GM12865 (cell line): ENCODE measurements at places on chromosomes 3 and 15.

DNA sequence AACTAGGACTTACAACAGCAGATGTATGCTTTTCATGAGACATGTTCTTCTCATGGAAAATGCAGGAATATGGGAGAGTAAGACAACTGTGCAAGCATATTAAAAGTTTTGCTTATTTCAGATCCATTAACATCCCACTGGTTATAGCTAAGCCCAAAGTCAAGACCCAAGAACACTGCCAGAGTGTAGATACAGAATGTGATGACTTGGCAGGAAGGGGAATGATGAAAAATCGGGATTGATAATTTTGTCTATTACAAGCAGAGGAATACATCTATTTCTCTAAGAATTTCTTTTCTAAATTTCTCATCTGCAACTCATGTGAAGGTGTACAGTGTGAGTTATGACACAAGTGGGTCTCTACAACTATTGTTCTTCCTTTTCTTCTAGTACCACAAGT is 76.4 kb downstream of the SPATA16 start:
- DNase-seq, result no peak

GRCh38 chr15:63860155-63860554 is 26.4 kb upstream of the HERC1 start:
- peak; percentile 53 for DNase-seq

DNA sequence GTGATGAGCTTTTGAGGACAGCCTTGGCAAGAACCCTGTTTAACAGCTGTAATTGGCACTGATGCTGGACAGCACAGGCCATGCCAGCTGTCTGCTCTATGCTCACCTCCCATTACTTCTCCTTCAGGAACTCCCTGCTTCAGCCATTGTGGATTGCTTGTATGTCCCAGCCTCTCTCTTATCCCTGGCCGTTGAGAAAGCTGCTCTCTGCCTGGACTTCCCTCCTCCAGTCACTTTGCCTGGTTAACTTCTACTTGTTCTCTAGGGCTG is 444.5 kb downstream of the EPHB1 start:
- DNase-seq, result no peak

- DNase-seq, result no peak
Observed at GRCh38 chr3:66370179-66370578, 130.6 kb downstream of the LRIG1 start.

- DNase-seq, result peak; percentile 63
Observed at GRCh38 chr3:43957553-43957952, 266.8 kb downstream of the ABHD5 start.

- DNase-seq, result peak; percentile 43
Observed at GRCh38 chr15:70099967-70100473, 2.3 kb upstream of the TLE3 start.

DNA sequence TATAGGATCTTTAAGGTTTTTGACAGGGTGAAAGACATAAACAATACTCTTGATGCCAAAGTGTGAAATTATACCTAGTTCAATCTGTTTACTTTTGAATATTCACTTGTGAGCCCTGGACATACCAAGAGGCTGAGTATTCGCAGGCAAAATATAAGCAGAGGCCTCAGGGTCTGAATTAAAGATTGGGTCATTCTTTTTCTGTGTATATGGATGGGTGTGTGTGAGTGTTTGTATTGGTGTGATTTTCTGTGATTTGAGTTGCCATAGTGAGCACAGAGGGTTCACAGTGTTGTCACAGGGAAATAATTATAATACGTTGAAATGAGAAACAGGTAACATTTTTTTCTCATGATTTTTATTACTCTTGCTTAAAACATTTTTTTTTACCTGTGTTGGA is 770.7 kb upstream of the ALCAM start:
- DNase-seq, result no peak

DNA sequence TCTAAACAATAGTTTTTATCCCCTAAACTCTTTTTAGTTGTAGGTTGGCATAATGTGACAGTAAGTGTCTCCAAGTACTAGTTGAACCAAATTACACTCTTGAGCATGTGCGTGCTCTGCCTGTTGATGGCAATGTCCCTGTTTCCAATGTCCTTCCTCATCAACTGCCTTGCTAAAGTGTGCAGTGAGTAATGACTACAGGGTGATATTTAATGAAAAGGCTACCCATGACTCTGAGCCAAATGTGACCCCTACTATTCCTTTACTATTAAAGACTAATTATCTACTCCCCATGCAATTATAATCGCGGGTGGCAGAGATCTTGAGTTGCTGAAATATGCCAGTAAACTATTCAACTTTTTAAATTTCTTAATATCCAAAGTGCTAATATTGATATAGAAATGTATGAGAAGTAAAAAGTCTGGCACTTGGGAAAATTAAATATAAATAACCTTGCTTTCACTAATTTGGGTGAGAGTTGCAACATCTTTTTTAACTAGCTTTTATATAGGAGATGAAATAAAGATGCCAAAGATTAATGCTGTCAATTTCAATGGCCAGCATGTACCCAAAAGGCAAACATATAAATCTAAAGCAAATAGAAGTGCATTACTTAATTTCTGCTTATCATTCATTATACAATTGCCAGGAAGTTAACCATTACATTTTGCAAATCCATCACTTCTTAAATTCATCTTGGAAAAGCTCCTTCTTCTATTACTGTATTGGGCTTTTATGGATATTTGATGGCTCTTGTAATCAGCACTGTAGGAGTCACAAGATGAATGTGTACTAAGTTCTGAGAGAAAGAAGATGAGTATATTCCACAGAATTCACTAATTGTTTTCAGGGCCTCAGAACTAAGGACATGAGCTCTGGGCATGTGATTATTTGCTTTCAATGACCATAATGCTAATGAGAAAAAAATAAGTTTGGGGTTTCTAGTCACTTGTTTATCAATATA is 518.2 kb upstream of the NAALADL2 start:
- DNase-seq, result no peak

DNA sequence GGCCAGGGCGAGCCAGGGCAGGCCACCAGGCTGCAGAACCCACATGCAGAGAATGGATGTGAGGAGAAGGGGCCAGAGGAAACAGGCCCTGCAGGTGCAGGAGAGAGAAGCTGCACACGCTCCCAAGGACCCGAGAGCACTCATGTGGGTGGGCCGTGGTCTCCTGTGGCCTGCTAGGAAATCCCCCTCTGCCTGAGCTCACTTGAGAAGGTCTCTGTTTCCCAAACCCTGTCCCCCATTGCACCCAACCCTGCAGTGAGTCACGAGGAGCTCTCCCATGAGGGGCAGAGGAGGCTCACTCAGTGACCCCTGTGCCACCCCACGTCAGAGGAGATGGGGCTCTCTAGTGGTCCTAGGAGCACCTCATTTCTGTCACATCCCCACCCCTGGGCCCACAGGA is 111.1 kb downstream of the KLF13 start:
- peak; percentile 86 for DNase-seq

- no peak for DNase-seq
Observed at GRCh38 chr3:14248849-14249523, 70.4 kb downstream of the LSM3 start.

DNA sequence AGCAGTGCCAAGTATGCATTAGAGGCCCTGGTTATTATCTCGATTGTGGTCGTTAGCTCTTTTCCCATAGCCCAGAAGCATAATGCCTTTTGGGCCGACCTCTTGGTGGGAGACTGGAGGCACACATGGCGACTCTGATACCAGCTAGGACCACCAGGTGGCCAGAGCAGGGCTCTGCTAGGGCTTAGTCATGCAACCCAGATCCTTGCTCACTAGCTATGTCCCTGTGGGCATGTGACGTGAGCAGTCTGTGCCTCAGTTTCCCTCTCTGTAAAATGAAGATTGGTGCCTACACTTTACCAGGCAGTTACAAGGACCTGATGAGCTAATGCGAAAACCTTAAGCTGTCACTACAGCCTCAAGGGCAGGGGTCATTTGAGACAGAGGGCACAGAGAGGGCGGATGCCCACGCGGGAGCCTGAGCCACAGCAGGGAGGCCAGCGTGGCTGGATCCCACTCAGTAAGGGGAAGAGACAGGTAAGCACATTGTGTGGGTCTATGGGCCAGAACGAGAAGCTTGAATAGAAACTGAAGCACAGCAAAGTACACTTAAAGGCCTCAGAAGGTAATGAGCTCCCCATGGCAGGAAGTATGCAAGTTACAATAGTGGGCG is 8.8 kb downstream of the KLF15 start:
- no peak for DNase-seq

DNA sequence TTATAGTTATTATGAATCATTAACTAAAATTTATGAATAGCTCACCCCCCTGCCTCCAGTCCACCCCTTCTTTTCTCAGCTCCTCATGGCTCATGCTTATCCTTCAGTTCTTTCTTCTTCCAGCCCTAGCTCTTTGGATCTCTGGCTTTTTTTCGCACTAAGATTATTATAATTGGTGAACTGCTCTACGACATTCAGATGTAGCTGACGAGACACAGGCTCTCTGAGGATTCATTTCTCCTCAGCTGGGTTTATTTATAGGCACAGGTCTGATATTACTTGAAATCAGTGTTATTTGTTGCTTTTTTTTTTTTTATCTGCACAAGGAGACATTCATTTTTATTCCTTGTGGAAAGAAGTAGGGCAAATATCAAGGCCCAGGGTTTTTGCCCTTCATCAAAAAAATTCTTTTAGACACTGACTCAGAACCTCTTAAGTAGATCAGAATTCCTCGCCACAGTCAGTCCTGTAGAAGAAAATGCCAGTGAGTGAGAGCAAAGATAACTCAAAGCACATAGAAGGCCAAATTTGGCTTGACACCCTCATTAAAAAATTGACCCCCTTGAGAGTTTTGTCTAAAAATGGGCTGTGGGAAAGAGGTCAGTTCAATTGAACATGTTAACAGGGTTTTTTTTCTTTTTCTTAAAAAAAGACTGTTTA is 106.6 kb downstream of the MYH15 start:
- DNase-seq, result no peak

GRCh38 chr3:194929578-194929960 is 243.9 kb downstream of the FAM43A start:
- DNase-seq, result no peak

DNA sequence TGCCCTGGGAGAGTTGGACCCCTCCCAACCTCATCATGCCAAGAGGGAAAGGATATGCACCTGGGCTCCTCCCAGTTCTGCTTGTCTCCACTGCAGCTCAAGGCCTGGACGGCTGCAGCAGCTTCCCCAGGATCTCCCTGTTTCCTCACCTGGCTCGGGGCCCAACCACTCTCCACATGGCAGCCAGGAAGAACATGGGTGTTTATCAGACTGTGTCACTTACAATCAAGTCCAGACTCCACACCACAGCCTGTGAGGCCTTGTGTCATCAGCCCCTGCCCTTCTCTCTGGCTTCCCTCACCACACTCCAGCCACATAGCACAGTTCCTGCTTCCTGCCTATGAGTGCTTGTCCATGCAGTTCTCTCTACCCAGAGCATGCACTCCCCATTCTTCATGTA is 534.4 kb downstream of the EPHB1 start:
- DNase-seq, result no peak

DNA sequence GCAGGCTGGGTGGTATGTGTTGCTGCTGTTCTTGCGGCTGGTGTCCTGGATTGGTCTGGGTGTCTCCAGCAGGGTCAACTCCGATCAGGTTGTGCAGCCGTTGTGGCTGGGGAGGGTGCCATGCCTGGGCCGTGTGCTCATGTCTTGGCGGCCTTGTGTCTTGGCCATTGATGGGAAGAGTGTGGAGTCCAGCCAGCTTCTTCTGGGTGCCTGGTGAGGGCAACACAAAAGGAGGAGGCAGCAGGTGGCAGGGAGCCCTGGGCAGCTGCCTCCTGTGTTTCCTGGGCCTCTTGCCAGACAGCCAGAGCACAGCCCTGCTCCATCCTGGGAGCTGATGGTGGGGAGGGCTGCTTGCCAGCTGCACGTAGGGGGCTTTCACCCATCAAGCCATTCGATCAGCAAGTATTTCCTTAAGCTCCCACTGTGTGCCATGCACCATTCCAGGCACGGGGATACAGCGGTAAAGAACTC is 4.3 kb downstream of the CHAC1 start:
- no peak for DNase-seq

DNA sequence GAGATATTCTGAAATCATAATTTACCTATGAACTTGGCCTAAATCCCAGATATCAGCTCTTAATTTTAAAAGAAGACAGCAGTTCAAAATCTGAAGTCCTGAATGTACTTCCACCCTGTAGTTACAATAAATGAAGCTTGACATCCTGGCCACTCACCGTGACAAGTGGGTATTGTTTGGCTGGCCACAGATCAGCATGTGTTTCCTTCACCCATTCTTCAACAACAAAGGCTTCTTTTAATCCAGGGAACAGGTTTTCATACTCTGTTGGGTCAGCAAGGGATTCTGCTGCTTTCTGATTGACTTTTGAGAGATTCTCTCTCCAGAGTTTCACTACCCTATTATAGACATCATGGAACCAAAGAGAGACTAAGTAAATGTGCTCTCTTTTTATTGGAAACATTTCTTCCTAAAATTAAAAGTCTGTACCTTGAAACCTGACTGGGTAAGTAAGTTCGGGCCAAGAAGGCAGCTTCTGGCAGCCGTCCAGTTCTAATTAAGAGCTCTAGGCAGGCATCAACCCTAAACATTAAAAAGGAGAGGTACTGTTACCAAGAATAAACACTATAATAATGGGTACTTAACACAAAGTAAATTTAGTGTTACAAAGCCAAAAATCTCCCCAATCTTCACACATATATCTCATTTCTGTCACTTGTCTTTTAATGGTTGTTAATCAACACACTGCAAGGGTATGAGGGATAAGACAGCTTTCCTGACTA is 15.2 kb downstream of the MRPS22 start:
- peak; percentile 21 for DNase-seq

DNA sequence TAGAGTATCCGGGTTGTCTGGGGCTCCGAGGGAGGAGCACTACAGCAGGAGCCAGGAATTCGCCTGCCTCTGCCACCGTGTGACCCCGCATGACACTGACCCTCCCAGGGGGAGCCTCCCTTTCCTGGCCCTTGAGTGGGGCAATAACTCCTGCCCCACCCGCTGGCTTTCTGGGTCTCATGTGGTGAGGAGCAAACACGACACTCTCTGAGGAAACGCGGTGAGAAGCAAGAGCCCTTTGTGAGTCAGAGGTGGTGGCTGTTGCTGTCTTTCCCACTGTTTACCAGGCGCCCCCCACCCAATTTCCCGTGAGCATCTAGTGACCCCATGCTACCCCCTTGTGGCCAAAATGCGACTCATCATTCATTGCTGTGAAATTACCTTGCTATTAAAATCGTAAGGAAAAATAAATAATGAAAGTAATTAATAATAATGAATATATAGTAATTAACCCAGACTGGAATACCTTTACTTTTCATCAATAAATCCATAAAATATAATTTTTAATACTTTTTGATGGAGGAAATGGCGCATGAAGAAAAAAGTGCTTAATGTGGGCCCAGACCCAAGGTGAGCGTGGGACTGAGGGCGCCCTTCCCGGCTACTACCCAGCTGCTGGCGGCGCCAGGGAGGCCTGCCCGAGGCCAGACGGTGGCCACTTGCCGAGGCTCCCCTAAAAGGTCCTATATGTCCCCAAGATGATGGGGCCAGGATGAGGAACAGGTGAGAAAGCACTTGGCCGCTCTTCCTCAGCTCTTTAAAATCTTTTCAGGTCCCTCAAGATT is 29.3 kb downstream of the CCNL1 start:
- peak; percentile 48 for DNase-seq

GRCh38 chr15:38564557-38565286 is at the start of gene RASGRP1:
Gene RASGRP1, minus strand, starts transcription at chr15:38564814. Its CDS starts 186 bp downstream, at chr15:38564628.
- DNase-seq, result peak; percentile 92

- DNase-seq, result no peak
Observed at GRCh38 chr3:15427981-15428380, 583 bp downstream of the EAF1 start.

- no peak for DNase-seq
Observed at GRCh38 chr15:51661072-51661471, 20.2 kb upstream of the SCG3 start.

- no peak for DNase-seq
Observed at GRCh38 chr3:71614869-71615268, 31.3 kb upstream of the FOXP1 start.
